Activated CD4-positive, alpha-beta T cell treated with anti-CD3 and anti-CD28 coated beads, Interleukin-2, amount 50 U/mL, for 4 hours (primary cell): ENCODE measurements at places on chromosomes 4 and X.
A peak's percentile ranks its signal among the peaks of the same experiment; 100 is the strongest.

- DNase-seq = no peak
Observed at GRCh38 chr4:62226082-62226481, 1026.0 kb downstream of the ADGRL3 start.

- DNase-seq = no peak
Observed at GRCh38 chrX:151738751-151739150, 4.2 kb downstream of the CNGA2 start.

DNA sequence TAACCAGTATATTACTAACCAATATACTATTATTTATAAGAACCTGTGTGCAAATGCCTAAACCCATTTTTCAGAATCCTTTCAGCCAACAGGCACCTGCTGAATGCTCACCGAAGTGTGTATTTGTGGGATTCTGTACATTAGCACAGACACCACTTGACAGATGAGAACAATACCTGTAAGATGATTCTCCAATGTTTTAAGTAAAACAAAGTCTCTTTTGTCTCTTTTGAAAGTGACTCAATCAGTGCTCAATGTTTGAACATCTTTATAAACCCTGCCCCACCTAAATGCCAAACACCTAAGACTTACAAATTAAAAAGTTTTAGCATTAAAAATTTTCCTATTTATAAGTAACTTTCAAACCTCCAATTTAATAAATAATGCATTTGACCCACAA is 763 bp downstream of the ASB9 start:
- DNase-seq = no peak

GRCh38 chrX:47204970-47205369 is 11.3 kb downstream of the UBA1 start:
- DNase-seq = no peak

GRCh38 chr4:139903845-139904244 is 238.2 kb downstream of the MGST2 start:
- no peak for DNase-seq

DNA sequence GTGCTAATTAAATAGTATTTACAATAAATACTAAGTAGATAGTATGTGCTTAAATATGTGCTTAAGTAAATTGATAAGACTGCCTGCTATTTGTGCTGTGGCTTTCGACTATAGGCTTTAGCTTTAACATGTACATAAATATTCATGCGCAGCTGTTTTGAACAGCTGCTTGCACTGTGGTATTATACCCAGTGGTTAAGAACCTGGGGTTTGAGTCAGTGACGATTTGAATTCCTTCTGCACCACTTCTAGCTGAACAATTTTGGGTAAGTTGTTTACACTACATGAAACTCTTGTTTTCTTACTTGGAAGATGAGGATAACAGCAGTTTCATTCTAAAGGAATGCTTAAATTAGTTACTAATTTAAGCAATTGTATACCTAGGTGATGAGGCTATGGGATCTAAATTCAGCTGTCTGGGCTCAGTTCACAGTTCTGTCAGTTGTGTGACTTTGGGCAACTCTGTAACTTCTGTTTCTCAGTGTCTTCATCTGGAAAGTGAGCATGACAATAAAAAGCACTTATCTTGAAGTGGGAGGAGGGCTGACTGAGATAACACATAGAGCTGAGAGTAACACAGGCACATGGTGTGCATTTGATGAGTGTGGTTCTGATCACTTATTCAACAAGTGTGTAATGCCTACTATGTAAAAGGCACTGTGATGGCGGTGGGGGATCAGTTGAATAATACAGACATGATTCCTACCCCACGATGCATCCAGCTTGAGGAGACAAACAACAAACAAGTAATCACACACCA is 37.0 kb downstream of the HPGDS start:
- no peak for DNase-seq

- no peak for DNase-seq
Observed at GRCh38 chrX:29528281-29528680, 687.1 kb upstream of the MAGEB2 start.

GRCh38 chr4:8598391-8599090 is 6.0 kb downstream of the CPZ start:
- DNase-seq = no peak

GRCh38 chrX:40845331-40845911 is 110.1 kb upstream of the MED14 start:
- DNase-seq = no peak

DNA sequence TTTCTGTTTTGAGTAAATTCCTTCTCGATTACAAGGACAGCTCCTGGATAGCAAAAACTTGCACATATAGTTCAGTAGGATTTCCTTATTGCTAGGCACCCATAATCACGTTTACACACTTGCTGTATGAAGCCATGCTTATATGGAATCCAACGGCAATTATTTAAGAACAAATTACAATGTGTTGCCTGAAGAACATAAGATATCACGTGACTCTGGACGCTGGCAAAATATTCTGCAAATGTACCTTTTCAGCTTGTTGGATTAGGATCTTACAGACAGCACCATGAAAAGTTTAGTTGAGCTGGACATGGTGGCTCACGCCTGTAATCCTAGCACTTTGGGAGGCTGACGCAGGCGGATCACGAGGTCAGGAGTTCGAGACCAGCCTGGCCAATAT is 17.4 kb downstream of the MFAP3L start:
- no peak for DNase-seq

DNA sequence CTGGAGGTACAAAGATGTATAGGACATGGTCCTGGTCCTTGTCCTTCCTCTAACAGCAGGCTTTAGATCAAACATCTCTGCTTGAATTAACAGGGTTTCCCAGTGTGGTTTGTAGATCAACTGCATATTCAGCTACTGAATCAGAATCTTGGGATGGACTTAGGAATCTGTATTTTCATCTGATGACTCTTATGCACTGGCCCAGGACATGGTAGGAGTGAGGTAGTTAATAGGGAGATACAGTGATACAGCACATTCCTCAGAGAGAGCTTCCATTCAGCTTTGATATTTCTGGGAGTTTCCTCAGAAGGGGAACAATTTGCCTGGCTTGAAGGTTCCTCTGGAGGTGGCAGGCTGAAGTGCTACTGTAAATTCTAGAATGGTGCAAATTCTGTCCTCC is 203.1 kb downstream of the LARP7 start:
- no peak for DNase-seq

GRCh38 chr4:91243132-91243531 is 1060.6 kb upstream of the GRID2 start:
- no peak for DNase-seq

DNA sequence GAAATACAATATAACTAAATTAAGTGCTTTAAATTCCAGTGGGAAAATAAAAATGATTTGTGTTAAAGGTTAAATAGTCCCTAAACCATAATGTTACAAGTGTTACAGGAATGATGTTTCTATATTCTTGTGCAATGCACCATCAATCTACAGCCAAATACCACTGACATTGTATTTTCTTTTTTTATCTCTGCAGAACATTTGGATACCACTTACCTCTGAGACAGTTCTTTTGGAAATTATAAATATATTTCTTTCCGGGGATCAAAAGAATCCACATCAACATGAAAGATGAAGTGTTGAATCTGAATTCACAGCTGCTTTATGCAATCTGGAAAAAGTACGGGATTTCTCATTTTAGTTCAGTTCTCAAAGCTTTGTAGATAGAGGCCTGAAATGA is 518.3 kb upstream of the AGA start:
- no peak for DNase-seq

- DNase-seq = no peak
Observed at GRCh38 chrX:11427453-11428071, 134.3 kb downstream of the AMELX start.

GRCh38 chr4:145435646-145436045 is 46.0 kb upstream of the SMAD1 start:
- no peak for DNase-seq

GRCh38 chrX:4588893-4589292 is 875.4 kb upstream of the PRKX start:
- no peak for DNase-seq

DNA sequence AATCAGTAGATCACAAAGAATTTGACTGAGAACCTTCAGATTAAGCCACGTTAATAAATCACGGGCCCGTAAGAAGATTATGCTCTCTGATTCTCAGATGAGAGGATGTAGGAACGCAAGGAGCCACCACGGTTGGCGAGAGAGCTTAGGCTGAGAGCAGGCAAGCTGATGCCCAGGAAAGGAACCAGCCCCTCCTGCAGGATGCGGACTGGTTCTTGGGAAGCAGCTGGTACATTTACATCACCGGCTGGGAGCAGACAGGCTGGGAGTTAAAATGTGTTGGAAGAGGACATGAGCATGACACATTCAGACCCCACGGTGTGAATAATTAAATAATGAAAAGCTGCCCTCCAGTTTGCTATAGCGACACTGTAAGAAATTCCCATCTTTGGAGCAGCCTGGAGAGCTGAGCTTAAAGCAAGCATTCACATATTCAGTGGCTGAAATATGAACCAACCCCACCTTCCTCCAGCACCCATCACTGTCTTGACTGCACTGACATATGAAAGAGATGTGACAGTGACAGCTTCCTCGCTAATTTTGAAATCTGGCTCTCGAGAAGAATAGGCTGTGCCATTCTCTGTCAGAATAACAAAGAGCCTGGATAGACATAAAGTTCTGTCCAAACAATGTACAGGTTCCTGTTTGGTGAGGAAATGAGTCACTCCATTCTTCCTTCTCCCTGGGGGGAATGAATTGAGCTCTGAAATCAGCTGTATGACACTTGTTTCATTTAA is 33.1 kb downstream of the LNX1 start:
- no peak for DNase-seq

GRCh38 chrX:69015564-69016292 is 149.5 kb downstream of the PJA1 start:
- no peak for DNase-seq

DNA sequence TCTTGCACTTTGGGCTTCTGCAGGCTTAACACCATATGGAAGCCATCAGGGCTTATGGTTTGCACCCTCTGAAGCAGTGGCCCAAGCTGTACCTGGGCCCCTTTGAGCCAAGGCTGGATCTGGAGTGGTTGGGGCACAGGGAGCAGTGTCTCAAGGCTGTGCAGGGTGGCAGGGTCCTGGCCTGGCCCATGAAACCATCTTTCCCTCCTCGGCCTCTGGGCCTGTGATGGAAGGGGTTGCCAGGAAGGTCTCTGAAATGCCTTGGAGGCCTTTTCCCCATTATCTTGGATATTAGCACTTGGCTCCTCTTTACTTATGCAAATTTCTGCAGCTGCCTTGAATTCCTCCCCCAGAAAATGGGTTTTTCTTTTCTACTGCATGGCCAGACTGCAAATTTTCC is 134.7 kb upstream of the USP9X start:
- DNase-seq = no peak

DNA sequence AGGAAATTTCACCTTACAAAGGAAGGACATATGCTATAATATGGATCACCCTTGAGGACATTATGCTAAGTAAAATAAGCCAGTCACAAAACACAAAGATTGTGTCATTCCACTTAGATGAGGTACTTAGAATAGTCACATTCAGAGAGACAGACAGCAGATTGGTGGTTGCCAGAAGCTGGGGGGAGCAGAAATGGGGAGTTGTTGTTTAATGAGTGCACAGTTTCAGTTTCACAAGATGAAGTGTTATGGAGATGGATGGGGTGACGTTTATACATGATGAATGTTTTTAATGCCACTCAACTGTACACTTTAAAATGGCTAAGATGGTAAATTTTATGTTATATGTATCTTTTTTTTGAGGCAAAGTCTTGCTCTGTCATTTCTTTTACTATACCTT is 14.8 kb upstream of the SPON2 start:
- DNase-seq = no peak

DNA sequence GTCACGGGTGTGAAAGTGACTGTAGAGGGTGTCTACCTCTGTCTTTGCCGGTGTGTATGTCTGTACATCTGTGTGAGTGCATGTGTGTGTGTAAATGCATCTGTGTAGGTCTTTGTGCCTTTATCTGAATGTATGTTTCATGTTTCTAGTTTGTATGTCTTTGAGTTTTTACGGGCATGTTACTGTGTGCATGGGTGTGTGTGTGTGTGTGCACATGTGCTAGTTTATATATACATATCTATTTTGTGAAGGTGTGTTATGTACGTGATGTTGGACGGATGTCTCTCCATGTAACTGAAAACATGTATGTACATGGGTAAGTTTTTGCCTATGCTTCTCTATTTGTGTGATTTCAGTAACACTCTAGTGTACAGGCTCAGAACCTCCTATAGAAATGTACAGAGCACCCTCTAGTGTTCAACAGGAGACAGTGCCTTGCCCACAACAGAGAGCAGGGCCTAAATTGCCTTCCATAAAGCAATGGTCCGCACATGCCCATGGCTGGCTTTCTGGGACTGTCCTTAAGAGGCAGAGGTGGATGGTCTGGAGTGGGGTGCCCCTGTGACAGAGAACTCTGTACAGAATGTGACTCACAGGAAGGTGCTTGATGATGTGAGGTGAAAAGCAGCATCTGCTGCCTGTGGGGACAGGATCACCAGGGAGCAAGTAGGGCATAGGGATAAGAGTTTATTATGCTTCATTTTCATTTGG is 343.5 kb downstream of the RAPGEF2 start:
- DNase-seq = no peak

GRCh38 chr4:150641612-150642011 is 59.7 kb downstream of the MAB21L2 start:
- DNase-seq = no peak

GRCh38 chrX:48597353-48598264 is at the start of gene WDR13:
Gene WDR13 (plus strand): TSS chrX:48597492. CDS start chrX:48597997, 505 bp downstream.
- peak; percentile 87 for DNase-seq

- no peak for DNase-seq
Observed at GRCh38 chrX:129585691-129586090, 45.6 kb downstream of the OCRL start.

DNA sequence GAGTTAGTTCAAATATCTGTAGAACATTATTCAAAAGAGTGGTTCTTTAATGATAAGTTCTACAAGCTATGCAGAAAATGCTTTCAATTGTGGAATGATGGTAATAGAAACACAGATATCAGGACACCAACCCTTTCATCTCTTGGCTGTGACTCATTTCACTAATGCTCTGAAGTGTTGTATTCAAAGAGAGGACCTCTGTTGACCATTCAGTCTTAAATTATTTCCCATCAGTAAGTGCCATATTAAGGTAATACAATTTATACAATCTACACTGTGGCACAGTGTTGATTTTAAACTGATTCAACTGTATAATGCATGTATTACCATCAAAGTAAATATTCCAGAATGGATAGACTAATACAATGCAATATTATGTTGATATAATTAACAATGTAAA is 289.0 kb upstream of the ADGRL3 start:
- DNase-seq = no peak

DNA sequence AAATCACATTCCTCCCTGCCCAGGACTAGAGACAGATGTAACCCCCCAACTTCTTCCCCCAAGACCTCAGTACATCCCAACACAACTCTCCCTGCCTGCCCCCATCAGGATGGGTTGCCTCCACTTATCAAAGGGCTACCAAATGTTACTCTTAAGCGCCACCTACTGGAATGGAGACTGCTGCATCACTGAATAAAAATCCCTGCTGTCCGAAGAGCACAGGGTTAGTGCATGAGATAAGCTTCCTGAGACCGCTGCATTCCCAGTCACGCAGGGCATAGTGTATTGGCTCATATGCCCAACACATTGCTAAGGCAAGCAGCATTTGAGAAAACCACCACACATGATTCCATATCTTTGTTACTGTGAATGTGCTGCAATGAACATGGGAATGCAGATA is 544.5 kb downstream of the PPP4R3C start:
- DNase-seq = no peak
